SIG-M5 (cell line): ENCODE measurements at places on chromosomes 11 and 22.
A peak's percentile ranks its signal among the peaks of the same experiment; 100 is the strongest.

DNA sequence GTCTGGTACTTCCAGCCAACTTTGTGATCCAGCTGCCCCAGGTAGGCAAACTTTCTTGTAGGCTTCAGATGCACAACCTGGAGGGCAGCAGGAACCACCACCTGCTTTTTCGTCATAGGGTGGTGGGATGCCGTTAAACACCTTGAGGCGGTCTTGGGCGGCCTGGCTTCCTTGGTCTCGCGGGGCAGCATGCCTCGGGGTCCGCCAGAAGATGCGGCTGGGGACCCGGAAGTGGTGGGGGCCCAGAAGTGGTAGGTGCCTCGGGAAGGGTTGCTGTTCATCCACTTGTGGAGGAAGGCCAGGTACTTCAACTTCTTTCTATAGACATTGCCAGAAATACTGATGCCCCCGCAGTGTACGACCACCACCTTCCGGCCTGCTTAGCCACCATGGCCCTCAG lies 13.3 kb downstream of the DUSP18 start:
- DNase-seq, result no peak

DNA sequence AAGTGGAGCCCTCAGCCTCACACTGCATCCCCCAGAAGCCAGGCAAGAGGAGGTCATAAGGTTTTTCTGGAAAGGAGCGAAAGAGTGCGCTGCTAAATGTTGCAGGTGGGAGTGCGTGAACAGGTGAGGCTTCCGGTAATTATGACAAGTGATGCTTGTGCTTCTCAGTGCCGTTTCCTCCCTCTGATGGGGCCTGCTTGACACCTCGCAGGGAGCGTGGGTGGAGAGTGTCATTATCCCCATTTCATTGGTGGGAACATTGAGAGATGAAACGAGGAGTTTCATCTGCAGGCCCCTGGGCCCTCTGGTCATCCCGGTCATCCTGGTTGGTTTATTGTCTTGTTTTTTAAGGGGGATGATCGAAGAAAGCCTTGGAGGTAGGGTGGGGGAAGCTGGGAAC lies 57.5 kb downstream of the BCR start:
- DNase-seq, result no peak

- no peak for DNase-seq
Observed at GRCh38 chr11:113240790-113241635, 73.4 kb upstream of the TTC12 start.

- DNase-seq, result no peak
Observed at GRCh38 chr11:68353669-68354068, 41.3 kb downstream of the LRP5 start.

DNA sequence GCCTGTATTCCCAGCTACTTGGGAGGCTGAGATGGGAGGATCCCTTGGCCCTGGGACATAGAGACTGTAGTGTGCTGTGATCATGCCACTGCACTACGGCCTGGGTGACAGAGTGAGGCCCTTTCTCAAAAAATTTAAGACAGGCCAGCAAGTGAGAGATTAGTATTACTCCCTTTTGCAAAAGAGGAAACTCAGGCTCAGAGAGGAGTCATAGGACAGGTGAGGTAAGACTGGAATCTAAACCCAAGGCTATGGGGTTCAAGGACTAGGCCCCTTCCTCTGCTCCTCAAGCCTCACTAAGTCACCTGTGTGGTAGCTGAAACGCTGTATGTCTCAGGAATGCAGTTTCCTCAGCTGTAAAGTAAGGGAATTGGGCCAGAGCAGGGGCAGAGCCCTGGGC lies 1.6 kb upstream of the P2RY2 start:
- no peak for DNase-seq

DNA sequence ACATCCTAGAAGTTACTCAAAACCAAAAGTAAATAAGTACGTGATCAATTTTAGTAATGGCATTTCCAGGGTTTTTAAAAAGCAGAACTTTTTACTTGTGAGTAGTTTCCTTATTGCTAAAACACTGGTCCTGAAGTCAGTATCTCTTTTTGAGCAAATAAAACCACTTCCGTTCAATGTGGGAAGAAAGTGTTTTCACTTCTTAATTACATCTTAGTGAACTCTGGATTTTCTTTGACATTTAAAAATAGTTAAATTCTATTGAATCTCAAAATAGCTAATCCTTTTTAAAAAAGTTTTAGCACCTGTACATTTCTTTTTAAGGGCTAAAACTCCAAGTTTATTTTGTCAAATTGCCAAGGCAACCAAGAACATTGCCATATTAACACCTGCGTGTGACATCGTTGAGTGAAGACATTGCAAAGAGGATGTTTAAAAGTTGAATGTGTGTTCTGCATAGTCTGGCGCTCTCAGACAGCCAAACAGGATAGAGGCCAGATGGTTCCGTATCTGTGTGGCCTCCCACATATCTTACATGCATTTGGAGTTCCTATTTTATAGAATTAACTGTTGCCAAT lies 17.2 kb upstream of the OR5B21 start:
- DNase-seq, result peak; percentile 53

DNA sequence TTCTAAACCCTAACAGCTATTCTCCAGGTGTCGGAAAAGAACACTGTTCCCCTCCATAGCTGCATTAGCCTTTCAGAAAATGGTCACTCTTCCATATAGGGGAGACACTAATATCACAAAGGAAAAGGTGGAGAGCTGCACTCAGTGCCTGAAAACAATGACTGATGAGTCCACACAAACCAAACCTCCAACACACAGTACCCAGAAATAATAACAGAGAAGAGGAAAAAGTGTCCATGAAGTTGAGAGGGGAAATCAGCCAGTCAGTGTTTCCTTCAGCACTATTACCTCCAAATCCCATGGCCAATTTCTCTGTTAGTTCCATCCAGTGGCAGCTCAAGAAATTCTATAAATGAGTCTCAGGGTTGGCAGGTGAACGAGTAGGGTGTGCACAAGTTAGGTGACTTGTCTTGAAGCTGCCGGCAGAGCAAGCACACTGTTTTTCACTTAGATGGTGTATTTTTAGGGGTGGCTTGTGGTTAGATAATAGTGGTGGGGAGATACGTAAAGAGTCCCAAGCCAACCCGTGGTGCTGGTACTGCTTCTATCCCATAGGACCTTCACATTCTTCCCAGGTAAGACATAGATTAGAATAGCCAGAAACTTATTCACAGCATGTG lies 84.5 kb upstream of the CHRM4 start:
- DNase-seq, result no peak

DNA sequence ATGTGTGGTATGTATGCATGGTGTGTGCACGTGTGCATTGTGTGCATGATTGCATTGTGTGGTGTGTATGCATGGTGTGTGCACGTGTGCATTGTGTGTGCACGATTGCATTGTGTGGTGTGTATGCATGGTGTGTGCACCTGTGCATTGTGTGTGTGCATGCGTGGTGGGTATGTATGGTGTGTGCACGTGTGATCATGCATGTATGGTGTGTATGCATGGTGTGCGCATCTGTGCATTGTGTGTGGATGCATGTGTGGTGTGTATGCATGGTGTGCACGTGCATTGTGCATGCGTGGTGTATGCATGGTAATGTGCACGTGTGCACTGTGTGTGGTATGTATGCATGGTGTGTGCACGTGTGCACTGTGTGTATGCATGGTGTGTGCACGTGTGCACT lies 16.8 kb downstream of the ALG12 start:
- DNase-seq, result no peak

DNA sequence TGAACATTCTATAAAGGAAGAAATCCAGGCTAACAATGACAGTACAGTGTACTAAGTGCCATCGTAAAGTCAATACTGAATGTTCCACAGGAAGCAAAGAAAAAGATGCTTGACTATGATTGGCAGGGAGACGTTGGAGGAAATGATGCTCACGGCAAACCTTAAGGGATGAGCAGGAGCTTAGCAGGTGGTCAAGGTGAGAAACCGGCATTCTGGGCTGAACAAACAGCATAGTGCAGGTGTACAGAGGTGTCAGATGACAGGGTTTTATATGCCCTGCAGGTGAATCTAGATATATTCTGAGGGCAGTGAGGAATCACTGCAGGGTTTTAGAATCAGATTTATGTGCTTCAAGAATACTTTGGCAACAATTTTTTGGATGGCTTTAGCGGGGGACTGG lies 85.3 kb upstream of the HEPHL1 start:
- DNase-seq, result no peak

DNA sequence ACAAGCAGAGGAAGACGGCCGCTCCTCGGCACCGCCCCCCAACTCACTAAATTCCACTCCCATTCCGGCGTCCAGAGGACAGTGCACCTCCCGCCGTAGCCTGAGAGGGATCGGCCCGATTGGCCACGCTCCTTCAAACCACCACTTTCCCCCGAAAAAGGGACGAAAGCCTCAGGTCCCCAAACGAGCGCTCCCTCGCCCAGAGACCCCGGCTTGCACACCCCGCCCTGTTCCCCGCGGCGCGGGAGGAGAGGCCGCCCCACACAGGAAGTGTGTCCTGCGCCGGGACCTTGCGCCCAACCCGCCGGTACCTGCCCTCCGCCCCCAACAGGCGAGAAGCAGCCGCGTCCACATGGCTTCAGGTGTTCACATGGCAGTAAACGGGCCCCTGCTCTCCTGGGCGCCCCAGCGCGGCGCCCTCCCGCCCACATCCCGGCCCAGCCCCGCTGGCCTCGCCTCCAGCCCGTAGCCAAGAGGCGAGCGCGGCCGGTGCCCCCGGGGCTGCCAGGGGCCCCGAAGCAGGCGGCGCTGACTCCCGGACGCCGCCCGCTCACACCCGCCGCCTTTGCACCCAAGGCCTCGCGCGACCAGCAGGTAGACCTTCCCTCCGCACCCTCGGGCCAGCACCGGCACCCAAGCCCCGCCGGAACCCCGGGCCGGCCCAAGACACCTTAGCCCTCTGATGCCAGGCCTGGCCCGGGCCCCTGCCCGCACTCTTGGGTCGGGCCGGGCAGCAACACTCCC lies 849 bp downstream of the TCF20 start:
- no peak for DNase-seq

- no peak for DNase-seq
Observed at GRCh38 chr22:37147186-37147990, 2.3 kb downstream of the IL2RB start.

DNA sequence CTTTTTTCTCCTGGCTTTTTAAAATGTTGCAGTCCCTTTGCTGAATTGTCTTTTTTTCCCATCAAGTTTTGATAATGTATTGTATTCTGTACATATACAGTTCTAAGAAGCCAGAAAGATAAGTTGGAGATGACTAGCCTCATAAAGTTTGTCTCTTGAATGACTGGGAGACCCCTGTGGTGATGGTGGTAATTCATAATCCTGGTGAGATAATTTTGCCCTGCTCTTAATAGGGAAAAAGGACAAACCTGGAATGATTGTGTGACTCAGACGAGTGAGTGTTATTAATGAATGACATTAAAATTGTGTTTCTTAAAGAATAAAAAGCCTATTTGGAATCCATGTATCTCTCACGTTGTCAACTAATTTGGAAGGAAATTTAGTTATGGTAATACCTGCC lies 1.2 kb downstream of the HIKESHI start:
- DNase-seq, result no peak

- DNase-seq, result no peak
Observed at GRCh38 chr22:49009359-49010063, 818.2 kb downstream of the BRD1 start.

DNA sequence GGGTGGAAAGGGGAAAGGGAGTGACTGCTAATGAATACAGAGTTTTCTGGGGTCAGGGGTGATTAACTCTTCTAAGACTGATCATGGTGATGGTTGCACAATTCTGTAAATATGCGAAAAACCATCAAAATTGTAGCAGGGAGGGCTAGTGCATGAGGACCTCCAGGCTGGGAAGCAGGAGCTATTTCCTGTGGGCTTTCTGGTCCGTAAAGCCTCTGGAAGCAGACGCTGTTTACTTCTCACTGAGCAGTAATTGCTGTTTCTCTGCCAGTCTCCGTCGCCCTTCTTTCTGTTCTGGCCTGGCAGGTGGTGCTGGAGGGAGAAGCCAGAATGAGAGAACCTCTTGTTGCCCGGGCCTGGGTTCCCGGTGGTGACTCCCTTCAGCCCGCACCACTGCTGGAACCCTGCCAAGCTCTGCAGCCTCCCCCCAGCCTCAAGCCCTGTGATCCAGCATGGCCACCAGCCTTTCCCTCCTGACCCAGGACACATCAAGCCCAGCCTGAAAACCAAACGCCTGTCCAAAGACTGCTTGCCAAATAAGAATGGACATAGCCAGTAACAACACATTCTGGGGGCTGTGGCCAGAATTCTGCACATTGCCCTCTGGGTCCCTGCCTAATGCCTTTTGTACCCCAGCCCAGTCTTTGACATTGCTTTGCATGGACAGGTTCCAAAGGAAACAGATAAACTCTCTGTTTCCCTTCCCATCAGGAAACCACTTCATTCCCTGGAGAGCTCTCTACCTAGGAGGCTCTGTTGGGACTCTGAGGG lies 201.0 kb upstream of the NAV2 start:
- no peak for DNase-seq

- DNase-seq, result no peak
Observed at GRCh38 chr11:93838967-93839366, 11.5 kb downstream of the VSTM5 start.

GRCh38 chr22:21051831-21052400 lies 6.2 kb downstream of the LRRC74B start:
- DNase-seq, result no peak

DNA sequence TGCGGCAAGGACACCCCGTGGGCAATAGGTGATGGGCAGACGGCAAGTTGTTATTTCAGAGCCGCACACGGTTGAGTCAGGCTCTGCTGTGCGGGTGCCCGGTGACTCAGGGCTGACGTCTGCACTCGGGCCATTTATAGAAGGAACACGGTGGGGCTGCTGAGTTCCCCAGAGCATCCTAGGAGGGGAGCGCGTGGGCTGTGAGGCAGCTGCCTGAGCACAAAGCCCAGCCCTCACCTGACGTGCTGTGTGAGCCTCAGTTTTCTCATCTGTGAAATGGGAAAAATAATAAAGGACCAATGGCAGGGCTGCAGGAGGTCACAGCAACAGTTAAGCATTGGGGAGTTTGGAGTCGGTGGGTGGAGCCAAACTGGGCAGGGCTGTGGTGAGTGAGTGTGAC lies 11.3 kb upstream of the RHOD start:
- DNase-seq, result no peak

DNA sequence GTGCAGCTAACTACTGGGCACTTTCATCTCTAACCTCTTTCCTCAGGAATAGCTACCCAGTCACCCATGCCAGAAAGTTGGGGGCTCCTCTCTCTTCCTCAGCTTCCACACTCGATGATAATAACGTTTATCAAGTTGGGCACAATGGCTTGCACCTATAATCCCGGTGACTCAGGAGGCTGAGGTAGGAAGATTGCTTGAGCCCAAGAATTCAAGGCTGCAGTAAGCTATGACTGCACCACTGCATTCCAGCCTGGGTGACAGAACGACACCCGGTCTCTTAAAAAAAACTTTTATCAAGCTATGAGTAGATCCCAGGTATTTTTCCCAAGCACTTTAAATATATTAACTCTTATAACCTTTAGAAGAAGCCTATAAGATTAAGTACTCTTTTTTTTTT lies 2.0 kb downstream of the SF3A1 start:
- DNase-seq, result no peak

GRCh38 chr11:38582756-38583155 lies 1984.7 kb upstream of the RAG2 start:
- DNase-seq, result no peak

DNA sequence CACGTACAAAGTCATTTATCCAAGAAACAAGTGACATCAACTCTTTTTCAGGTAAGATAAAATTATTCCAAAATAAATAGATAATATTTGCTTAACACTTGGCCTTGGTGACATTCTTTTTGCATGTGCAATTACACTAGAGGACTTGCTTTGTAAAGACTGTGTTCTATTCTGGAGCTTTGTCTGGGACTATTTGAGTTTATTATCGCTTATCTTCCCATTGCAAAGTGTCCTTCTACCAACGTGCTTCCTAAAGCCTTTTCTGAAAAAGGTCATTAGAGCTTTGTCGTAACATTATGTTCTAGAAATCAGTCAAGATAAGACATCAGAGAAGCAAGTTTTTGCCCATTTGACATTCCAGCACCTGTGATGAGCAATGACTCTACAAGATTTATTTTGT lies 78.3 kb upstream of the MYO18B start:
- no peak for DNase-seq
